ENCODE measurements at places on chromosomes 3 and 15.

DNA sequence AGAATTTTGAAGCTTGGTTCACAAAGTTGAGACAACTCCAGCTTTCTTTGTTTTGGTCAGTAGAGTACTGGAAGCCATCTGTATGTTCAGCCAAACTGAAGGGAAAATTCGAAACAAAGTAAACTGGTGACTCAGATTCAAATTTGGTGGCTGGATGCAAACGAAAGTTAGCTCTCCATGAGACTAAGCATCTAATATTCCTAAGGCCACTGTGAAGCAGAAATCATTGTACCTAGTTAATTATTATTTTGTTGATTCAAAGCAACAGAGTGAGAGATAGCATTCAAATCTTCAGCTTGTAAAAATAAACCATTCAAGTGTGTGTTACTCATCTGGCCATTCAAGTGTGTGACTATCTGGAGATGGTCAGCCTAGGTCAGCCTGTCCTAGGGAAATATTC is 42.1 kb downstream of the NR2F2 start:
- ATAC-seq: no peak

DNA sequence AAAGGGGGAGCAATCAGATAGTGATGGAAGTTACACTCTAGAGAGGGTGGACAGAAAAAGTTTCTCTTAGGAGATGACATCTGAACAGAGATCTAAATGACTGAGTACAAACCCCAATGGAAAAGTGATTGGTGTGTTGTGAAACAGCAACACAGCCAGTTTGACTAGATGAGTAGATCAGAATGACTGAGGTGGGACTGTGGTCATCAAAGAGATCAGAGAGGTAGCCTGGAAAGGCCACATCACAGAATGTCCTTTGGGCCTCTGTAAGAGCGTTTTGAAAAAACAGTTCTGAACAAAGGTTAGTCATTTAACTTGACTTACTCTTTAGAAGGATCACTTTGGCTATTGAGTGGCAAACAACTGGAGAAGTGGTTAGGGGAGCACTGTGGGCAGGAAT is 10.6 kb downstream of the LRRC58 start:
- ATAC-seq: peak; percentile 46

- peak; percentile 30 for ATAC-seq
Observed at GRCh38 chr3:19885468-19885867, 48.5 kb downstream of the EFHB start.

GRCh38 chr15:100663086-100663914 is 60.9 kb downstream of the ASB7 start:
- ATAC-seq: no peak
